ENCODE measurements at places on chromosomes 1 and 21.

DNA sequence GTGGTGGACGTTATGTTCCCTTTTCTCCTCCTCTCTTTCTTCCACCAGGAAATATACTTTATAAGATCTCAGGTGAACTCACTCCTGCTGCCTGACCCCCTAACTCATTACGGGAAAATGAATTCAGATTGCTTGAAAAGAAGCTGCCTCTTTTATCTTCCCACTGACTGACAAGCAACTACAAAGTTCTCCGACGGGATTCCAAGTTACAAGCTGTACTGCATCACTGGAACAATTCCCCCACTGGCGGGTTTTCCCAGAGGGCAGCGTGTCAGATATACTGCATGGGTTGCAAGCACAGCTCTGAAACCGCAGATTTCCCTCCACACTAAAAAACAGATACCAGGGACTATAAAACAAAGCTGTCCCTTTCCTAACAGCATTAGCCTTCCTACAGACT lies 390.6 kb downstream of the KCTD3 start:
- DNase-seq: no peak

- DNase-seq: no peak
These were observed 347.7 kb downstream of the NPHP4 start for GRCh38 chr1:5644281-5645134.

DNA sequence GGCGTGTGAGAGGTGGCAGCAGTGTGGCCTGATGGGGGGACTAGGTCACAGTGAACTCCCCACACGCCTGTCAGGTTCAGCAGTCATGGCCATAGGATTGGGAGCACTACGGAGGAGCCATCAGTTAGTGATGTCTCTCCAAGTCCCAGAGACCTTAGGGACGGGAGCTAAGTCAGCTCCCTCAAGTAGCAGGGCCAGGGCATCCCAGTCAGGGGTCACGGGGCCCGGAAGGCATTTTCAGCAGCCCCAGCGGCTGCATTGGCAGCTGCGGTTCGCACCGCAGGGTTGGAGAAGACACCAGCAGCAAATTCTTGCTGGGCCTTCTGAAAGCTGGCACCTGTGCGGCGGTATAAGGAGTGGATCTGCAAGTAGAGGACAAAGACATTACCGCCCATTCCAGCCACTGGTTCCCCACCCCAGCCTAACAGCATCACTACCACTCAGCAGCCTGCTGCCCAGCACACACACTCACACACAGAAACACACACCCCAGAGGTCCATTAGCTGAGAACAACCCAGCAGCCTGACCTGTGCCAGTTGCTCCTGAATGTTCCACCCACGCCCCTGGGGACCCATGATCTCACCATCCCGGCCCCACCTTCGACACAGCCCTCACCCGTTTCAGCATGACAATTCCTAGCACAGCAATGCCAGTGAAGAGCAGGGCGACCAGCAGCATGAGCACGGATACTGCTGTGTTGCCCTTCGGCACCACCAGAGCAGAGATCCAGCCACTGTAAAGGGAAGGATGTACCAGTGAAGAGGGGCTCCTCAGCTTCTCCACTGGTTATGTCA lies 972 bp upstream of the ENTREP3 start:
- DNase-seq: no peak

DNA sequence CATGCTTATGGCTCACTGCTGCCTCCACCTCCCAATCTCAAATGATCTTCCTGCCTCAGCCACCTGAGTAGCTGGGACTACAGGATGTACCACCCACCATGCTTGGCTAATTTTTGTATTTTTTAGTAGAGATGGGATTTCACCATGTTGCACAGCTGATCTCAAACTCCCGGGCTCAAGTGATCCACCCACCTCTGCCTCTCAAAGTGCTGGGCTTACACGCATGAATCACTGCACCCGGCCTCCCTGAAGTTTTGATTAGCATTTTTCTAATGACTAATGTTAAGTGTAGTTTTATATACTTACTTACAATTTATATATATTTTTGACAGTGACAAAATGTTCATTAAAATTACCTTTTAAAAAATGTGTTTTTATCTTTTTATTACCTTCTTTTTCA lies 41.1 kb downstream of the ZNF678 start:
- no peak for DNase-seq

GRCh38 chr1:58256041-58256440 lies 290.5 kb downstream of the OMA1 start:
- DNase-seq: no peak

DNA sequence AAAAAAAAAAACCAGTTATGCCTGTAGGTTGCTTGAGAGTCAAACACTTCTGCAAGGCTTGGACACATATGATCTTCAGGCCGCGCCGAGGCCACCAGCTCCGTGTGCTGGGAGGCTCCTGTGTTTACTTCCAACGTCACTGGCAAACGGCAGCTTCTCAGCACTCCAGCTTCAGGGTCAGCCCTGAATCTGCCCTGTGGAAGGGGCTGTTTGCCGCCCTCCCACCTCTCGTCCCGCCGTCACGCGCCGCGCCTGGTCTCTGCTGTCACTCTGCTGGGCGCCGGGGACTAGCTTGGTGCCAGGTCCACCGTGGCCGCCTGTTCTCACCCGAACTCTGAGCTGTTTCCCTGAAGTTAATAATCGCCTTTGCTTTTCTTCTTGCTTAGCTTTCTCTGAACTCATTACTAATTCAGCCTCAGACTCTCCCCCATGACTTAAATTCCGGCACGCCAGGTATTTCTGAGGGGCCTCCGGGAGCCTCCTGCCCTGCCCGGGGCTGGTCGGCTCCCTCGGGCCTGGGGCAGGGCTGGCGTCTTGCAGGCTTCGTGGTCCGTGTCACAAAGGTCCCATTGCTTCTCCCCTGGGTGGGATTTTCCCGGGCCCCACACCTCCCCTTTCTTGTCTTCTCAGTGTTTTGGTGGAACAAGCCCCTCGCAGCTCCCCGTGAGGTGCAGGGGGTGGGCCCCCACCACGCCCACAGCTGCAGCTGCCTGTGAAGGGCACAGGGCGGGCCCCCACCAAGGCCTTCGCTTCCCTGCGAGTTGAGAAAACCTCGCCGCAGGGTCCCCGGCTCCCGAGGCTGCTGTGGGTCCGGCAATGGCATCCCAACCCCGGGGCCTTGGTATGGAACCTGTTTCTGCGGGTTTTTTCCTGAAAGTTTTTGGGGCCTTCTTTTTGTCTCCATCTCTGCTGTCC lies 14.6 kb upstream of the C1orf159 start:
- DNase-seq: no peak

- no peak for DNase-seq
These were observed 244.8 kb downstream of the SMYD3 start for GRCh38 chr1:246262281-246262680.

- DNase-seq: no peak
These were observed 1.9 kb upstream of the TTLL10 start for GRCh38 chr1:1171546-1172340.

GRCh38 chr1:19035377-19036040 lies 79.0 kb upstream of the IFFO2 start:
- no peak for DNase-seq

GRCh38 chr1:94332516-94332915 lies 85.7 kb upstream of the ABCD3 start:
- DNase-seq: no peak

GRCh38 chr1:16119504-16119903 lies 36.4 kb downstream of the EPHA2 start:
- no peak for DNase-seq

- no peak for DNase-seq
These were observed 121.5 kb downstream of the CASZ1 start for GRCh38 chr1:10674700-10675609.

DNA sequence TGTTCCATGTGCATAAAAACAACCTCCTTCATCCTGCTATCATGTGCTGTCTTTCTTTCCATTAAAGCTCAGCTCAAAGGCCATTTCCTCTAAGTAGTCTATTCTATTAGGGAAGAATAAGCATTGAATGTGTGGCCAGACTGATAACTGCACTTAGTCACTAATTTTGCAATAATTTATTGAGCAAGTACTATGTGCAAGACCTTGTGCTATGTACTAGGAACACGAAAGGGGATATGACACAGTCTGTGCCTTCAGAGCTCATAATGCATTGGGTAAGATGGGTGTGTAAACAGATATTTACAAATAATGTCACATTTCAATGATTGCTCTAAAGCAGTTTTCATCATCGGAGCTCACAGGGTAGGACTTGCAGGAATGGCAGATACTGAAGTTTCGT lies 54.2 kb downstream of the NMNAT2 start:
- DNase-seq: no peak

GRCh38 chr1:27338751-27339150 lies 3.1 kb upstream of the SYTL1 start:
- DNase-seq: no peak

DNA sequence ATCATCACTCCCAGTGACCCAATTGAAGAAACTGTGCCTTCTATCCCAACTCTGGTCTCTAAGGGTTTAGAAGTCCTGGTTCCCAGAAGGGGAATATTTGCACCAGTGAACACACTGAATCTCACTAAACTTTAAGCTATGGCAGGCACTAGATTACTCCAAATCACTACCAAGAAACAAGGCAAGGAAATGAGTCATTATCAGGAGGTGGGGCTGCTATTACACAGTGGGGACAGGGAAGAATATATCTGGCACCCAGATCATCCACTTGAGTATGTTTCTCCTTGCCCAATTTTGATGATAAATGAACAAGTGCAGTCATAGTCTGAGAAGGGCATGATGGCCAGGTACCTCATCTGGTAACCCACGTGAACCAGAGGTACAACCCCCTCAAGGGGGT lies 7.0 kb downstream of the MRPL9 start:
- no peak for DNase-seq

DNA sequence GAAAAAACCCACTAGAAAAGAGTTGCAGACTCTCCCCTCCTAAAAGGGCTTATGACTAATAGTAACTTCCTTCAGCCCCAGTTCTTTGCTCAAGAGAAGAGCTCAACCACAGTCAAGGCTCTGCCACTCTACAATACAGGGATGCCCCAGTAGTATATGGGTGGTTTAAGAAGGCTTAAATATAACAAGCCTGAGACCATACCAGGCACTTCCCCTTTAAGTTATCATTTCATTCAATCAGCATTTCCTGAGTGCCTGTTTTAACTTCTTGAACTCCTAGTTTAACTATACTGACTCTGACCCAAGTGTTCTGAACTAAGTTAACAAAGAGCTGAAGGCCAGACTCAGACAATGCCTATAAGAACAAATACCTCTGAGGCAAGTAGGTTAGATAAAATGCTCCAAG lies 19.8 kb downstream of the PRPF38A start:
- DNase-seq: no peak

GRCh38 chr1:150551051-150551783 lies 2.0 kb downstream of the ADAMTSL4 start:
- no peak for DNase-seq

- DNase-seq: no peak
These were observed 32.3 kb downstream of the SHISAL2A start for GRCh38 chr1:52665006-52665941.

DNA sequence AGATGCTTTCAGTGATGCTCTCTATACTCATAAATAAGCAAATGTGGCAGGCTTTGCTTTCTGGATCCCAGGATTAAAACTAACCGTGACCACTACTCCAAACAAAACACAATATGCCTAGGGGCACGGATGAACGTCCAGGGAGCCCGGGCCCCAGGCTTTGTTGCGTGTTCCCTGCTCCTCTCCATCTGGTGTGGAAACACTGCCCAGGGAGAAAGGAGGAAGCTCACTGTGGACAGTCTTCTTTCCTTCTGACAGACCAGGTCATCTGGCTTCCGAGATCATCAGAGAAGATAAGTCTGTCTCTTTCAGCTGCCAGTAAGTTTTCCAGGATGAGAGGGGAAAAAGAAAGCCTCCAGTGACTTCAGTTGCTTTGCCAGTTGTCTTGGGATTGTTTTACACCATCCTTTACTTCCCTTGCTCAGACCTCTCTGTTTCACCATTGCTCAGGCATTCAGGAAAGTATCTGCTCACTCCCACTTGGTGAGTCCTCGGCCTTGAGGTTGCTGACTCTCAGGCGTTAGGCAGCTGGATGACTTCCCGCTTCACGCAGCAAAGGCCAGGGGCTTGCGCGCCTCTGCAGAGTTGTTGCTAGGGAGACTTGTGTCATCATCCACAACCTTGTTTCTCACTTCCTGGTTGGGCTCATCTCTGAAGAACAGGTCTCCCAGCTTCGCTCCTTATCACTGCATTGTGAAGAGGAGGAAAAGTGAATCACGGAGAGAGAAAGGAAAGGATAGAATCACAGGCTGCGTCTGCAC lies 20.6 kb upstream of the PGD start:
- no peak for DNase-seq

- DNase-seq: no peak
These were observed 24.4 kb downstream of the FOXO6 start for GRCh38 chr1:41385398-41386195.

DNA sequence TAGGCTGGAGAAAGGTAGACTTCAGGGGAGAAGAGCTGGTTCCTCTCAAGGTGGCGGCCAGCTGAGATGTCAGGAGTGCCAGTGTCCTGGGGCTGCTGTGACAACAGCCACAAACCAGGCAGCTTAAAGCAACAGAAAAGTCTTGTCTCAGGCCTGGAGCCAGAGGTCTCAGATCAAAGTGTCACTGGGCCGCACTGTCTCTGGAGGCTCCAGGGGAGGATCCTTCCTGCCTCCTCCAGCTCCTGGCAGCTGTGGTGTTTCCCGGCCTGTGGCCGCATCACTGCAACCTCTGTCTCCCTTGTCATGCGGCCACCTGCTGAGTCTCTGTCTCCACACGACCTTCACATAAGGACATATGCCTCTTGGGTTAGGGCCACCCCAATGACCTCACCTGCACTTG lies 24.4 kb upstream of the TSPEAR start:
- DNase-seq: no peak

DNA sequence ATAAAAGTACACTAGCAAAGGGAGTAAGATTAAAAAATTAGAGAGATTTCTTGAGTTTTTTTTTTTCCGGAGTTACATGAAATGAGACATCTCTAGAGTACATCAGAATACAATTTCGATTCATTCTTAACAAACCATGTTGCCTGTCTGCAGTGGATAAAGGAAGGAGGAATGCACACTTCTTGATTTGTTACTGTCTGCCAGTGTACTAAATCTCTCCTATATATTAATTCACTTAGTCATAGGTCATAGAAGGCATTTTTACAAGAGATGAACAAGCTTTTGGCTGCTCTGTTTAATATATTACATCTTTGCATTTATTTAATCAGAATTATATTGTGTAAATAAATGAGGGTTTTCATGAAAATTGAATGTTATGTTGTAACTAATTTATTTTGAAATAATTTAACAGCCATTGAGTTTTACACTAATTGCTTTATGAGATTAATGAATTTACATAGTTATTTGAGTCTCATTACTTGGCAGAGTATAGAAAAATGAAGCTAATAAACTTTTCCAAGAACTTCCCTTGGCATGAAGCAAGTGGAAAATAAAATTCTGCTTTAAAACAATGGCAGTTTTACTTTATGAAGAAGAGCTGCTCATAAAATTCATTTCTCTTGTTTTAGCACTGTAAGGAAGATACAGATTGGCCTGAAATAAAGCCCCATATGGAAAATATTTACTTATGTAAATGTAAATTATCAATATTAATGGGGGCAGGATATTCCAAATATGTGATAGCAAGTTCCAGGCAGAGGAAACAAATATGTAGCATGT lies 1284.7 kb downstream of the BRINP3 start:
- DNase-seq: no peak

DNA sequence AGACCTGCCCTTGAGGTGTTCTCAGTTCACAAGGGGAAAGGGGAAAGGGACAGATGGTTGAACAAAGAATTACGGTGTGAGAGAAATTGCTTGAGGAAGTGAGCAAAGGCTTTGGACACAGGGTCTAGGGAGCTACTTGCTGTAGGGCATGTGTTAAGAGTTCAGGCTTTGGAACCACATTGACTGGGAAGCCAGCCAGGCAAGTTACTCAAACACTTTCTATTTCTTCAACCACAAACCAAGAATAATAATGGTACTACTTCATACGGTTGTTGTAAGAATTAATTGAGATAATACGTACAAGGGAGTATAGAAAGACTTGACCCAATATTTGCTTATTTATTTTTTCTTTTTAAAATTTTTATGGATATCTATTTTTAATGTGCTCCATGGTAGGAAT lies 26.6 kb downstream of the AK4 start:
- DNase-seq: no peak
